Germinal center (tissue), 1 donor: ENCODE measurements at places on chromosomes 6 and 20.

DNA sequence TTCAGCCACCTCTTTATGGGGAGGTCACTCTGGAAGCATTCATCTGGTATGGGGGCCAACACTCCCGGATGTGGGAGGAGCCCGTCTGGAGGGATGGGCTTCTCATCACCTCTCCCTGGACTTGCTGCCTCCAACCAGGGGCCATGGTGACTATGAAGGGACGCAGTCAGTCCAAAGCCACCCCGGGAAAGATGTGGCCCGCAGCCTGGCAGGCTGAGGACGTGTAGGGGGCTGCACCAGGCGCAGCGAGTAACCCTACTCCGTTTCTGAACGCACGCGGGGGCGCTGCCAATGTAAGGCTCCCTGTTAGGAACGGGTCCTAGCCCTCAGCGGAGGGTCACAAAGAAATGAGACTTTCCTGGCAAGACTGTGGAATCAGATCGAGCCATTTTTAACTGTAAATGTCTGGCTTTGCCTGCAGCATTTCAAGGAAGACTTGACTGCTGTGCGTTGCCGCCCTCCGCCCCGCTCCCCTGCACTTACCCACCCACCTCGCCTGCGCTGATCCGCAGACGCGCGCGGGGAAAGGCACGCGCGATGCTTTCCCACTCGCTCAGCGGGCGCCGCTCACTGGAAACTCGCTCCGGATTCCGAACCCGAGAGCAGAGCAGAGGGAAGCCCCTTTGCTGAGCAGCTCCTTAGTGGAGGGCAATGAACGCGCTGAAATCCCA lies 55.1 kb downstream of the IL20RA start:
- DNase-seq, result no peak

- no peak for DNase-seq
Measured at GRCh38 chr6:92710048-92710447, 709.3 kb downstream of the EPHA7 start.

GRCh38 chr6:5157621-5158138 lies 72.5 kb downstream of the PPP1R3G start:
- DNase-seq, result no peak

- DNase-seq, result no peak
Measured at GRCh38 chr20:22977047-22977785, 57.9 kb upstream of the SSTR4 start.

DNA sequence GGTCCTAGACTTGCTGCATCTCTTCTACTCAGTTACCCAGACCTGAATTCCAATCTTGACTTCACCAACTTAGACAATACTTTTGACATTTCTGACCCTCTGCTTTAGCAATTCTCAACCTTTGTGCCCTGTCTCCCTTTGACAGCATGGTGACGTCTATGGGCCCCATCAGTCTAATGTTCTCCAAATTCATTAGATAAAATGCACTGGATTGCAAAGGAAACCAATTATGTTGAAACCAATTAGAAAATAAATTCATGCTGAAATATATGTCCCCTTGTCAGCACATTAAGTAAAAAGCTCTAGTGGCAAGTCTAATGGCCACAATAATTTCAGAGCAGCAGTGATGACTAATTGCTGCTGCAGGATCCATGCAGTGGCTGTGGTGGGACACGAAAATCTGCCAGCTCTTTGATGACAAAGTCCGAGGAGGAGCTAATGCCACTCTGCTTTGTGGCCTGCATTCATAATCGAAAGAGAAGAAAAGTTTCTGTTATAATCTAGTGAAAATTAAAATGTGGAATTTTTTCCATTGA lies 64.0 kb downstream of the BFSP1 start:
- no peak for DNase-seq

DNA sequence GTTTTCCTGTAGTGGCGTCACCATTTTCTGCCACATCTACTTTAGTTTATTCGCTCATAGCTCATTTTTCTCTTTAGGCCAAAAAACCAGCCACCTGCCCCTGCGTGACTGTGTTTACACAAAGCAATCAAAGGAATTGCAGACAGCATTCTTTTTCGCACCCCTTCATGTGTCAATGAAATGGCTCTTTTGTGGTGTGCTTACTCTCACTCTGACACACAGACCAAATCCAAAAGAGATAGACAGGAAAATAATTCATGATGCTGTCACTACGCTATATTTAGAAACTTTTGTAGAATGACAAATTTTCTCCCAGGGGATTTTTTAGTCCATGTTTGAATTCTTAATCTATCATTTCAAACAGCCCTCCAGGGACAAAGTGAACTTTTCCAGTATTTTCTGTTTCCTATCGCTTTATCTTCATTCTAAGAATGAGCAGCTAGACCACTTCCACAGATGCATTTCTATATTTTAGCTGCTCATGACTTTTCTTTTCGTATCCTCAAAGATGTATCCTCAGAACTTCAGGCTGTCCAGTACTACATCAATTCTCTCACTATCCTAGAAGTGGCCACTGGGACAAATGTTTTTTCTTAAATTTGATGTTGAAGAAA lies 37.9 kb upstream of the KHDRBS2 start:
- DNase-seq, result no peak

DNA sequence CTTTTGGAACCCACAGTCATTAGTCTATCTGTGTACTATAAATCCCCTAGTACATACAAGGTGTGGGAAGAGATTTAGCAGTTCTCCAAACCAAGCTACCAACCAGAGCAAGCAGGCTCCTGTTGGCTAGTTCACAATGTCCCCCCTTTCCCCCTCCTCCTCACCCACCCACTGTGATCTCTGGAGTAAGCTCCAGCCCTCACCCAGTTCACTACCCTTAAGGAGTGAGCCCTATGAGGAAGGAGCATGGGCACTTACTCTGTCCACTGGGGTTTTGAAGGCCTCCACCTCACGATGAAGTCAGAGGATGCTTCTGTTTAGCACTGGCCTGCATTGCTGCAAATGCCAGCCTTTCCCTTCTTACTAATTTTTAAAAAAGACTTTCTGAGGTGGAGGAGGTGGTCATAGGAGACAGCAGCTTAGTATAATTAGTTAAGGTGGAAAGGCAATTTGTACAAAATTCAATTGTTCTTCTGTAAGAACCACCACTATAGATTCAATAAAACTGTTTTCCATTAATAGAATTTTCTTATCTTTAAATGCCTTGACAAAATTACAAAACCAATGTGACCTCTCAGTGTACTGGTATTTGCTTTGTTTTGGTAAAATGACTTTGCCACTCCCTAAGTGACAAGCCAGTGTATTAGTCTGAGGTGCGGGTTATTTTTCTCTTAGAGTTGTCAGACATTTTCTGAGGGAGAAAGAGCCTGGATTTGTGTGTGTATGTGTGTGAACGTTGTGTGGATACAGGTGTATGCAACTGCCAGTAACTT lies 86.2 kb downstream of the TULP4 start:
- DNase-seq, result no peak

- DNase-seq, result no peak
Measured at GRCh38 chr6:108736832-108737231, 111.4 kb upstream of the ARMC2 start.

GRCh38 chr6:6497976-6498375 lies 90.5 kb upstream of the LY86 start:
- DNase-seq, result no peak

DNA sequence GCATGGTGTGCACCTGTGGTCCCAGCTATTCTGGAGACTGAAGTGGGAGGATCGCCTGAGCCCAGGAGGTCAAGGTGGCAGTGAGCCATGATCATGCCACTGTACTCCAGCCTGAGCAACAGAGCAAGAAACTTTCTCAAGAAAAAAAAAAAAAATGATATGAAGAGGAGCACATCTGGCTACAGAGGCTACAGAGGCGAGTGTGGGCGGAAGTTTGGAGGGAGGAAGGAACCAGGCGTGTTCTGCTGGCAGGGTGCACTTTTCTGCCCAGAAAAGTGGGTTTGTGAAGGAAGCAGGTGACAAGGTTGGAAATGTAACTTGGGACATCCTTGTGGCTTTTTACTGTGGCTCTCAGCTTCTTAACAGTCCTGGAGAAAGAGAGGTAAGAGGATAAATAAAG lies 96.7 kb downstream of the SNX5 start:
- DNase-seq, result no peak

DNA sequence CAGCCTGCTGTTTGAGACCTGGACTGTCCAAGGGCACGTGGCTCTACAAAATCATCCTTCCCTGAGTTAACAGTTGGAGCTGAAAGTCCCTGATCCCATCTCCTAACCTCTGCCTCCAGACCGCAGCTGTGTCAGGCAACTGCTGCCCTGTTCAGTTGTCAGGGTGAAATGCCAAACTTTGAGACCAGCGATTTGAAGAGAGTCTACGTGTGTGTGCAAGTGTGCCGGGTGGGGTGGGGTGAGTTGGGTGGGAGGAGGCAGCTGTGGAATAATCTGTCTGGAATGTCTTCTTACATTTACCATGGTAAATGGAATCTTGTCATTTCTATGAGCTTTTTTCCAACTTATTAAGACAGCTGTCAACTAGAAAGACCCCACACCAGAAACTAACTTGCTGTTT lies 81.0 kb upstream of the FAM8A1 start:
- DNase-seq, result no peak

DNA sequence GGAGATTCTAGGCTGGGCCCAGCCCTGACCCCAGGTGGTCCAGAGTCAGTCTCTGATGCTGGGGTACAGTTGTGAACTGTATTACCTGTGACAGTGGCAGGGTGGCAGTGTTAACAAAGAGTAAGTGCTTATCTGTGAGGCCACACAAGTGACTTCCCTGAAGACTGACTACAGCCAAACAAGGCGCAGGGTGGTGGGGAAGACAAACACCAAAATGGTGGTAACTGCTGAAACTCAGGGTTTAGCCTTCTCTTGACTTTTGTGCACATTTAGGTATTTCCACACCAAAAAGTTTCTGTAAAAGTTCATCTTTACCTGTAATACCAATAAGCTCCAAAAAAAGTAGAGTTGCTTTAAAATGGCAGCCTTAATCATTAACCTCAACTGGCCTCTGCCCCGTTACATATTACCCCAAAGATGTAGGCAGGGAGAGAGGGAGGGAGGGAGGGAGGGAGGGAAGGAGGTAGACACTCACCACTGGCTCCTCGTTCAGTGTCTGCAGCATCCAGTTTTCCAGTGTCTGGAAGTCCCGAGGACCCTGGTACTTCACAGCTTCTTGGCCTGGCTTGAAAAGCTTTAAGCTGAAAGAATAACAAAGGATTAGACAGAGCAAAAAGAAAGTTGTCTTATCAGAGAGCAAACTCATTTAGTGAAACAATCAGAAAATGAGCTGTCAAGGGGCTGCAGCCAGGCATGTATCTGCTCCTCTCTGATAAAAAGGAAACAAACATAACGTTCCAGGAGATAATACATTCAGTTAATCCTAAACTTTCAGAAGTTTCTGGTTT lies 11.3 kb downstream of the TXNDC5 start:
- peak; percentile 45 for DNase-seq

DNA sequence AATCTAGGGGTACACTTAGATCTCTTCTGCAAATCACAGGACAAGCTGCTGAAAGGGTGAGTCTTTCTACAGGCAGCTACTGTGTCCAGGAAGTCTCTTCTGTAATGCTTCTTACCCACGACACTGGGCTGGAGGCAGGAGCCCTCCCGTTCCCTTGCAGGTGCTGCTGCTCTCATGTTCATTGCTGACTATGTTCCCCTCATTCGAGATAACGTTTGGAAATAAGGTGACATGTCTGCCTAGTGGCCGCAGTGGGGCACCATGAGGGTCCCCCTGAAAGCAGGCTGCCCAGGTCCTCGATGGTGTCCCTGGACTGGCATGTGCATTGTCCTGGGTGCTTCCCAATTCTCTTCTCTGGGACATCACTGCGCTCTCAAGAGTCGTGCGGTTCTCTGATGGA lies 74.7 kb downstream of the SYNJ2 start:
- no peak for DNase-seq

- DNase-seq, result no peak
Measured at GRCh38 chr6:136171231-136171630, 78.9 kb downstream of the MTFR2 start.

GRCh38 chr6:137879885-137880745 lies 13.1 kb downstream of the TNFAIP3 start:
- DNase-seq, result no peak

GRCh38 chr20:48285656-48286055 lies 500.4 kb upstream of the SULF2 start:
- DNase-seq, result no peak

- DNase-seq, result peak; percentile 79
Measured at GRCh38 chr6:169724494-169725124, at the start of gene PHF10. TSS of gene PHF10 (minus strand) at chr6:169724500. CDS start at chr6:169723931, 569 bp downstream.

DNA sequence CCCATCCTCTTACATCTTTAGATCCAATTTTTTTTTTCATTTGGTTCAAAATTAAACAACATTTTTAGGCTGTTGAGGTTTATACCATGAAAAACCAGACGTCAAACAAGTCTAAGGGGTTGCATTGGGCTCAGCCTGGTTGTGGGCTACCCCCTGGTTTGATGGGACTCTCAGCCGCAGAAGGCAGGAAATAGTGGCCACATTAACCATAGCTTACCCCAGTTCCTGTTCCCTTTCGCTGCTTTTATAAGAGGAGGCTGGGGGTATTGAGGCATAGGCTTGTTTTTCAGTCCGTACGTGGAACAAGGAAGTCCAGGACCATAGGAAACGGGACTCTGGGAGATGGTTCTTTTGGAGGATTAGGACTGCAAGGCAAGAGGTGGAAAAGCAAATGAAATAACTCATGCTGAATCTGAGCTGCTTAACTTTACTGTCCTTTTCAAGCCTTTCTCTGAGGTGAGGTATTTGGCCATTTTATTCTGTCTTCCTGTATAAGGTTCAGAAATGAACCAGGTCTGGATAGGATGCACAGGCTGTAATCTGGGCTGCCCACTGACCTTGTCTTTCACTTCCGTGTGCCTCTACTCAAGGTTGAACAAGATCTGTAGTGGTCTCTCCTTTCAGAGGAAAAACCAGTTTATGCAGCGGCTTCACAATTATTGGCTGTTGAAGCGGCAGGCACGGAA lies 7.7 kb downstream of the BRPF3 start:
- DNase-seq, result peak; percentile 32

- DNase-seq, result no peak
Measured at GRCh38 chr6:27839626-27840475, 72.3 kb downstream of the OR2B2 start.

DNA sequence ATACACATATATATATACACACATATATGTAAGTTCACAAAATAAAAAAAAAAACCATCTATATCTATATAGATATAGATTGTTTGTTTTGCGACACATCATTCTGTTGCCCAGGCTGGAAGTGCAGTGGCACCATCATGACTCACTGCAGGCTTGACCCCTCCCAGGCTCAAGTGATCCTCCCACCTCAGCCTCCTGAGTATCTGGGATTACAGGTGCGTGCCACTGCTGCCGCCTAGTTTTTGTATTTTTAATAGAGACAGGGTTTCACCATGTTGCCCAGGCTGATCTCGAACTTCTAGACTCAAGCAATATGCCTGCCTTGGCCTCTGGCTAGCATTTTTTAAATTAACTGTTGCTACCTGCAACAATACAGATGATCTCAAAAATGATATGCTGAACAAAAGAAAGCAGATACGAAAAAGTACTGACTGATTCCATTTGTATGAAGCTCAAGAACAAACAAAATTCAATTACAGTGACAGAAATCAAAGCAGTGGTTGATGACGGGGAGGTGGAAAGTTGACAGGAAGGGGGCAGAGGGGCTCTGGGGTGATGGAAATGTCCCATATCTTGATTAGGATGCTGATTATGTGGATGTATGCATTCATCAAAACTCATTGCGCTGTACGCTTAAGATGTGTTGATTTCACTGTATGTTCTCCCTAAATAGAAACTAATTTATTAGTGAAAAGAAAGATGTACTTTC lies 49.6 kb downstream of the ATXN1 start:
- no peak for DNase-seq
